ENCODE measurements at places on chromosomes 12 and 14. TPM values are rescaled to one million over a fixed set of nuclear protein-coding genes. Genes with fewer than 3 reads are reported as not detected.

DNA sequence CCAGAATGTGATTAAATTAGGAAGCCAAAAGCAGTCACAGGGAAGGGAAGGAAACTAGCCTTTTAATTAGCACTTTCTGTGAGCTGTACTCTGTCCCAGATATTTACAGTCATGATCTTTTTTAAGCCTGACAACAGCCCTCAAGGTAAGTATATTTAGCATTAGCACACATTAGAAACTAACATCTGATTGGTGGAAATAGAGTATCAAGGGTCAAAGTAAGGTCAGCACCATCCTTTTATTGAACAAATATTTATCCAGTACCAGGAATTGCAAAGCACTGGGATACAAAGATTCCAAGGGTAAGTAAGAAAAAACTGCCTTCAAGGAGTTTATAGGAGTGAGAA, 28.2 kb downstream of the RPGRIP1 start:
- no peak for DNase-seq

DNA sequence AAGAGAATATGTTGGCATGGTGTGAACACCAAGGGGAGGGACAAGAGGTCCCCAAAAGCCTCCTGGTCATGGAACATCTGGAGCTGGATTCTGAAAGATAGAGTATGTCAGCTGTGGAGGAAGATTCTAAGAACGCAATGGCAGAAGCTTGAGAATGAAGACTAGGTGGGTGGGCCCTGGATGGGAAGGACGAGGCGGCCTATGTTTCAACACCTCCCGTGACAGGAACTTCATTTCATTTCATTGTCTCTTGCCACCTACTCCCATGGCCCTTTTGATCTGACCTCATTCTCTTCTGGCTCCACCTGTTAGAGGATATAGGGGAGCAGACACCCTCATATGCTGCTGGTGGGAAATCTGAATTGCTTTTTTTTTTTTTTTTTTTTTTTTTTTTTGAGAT, 3.3 kb downstream of the UNG start:
- DNase-seq = no peak

DNA sequence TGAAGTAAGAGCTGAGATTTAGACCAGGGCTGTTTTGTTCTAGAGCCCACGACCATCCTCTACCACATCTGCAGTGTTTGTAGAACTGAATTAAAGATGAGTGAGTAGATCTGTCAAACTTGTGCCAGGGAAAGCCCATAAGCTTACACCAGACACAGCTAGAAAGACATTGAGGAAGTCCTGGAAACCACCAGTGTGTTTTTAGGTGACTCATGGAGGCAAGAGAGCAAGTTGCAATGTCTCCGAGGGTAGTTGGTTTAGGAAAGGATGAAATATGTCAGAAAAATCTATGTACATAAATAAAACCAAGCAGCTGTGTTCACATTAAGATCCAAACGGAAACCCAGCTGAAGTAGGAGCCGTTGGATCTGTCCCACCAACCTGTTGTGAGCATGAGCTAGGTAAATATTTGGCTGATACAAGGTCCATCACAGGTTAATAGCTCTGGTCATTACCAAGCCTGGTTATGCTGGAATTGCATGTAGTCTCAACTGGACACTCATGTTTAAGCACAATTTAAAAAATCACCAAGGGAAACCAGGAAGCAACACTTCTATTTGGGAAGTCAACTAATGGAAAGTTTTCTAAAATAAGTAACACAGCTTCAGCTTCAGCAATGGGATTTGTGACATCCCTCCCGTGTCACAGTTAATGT, 49.9 kb upstream of the PLEKHG3 start:
- DNase-seq = no peak

- DNase-seq = no peak
Observed at GRCh38 chr12:29023436-29024076, 125.5 kb upstream of the FAR2 start.

Gene OVCH1
- total RNA-seq = 0.31 TPM

Gene MYBPC1
- total RNA-seq = 10.2 TPM

Gene TMTC1
- total RNA-seq = 49.0 TPM

Gene SDR9C7
- not detected for total RNA-seq

Gene LYZ
- total RNA-seq = 23.1 TPM

All from left cardiac atrium (tissue), 4 donors.